RPMI7951 (cell line): ENCODE measurements at places on chromosomes 2 and 18. TPM values are rescaled to one million over a fixed set of nuclear protein-coding genes. Genes with fewer than 3 reads are reported as not detected.

GRCh38 chr18:269480-270095 is 1.7 kb upstream of the THOC1 start:
- DNase-seq = no peak

- DNase-seq = no peak
Measured at GRCh38 chr2:179224361-179224760, 40.3 kb downstream of the SESTD1 start.

DNA sequence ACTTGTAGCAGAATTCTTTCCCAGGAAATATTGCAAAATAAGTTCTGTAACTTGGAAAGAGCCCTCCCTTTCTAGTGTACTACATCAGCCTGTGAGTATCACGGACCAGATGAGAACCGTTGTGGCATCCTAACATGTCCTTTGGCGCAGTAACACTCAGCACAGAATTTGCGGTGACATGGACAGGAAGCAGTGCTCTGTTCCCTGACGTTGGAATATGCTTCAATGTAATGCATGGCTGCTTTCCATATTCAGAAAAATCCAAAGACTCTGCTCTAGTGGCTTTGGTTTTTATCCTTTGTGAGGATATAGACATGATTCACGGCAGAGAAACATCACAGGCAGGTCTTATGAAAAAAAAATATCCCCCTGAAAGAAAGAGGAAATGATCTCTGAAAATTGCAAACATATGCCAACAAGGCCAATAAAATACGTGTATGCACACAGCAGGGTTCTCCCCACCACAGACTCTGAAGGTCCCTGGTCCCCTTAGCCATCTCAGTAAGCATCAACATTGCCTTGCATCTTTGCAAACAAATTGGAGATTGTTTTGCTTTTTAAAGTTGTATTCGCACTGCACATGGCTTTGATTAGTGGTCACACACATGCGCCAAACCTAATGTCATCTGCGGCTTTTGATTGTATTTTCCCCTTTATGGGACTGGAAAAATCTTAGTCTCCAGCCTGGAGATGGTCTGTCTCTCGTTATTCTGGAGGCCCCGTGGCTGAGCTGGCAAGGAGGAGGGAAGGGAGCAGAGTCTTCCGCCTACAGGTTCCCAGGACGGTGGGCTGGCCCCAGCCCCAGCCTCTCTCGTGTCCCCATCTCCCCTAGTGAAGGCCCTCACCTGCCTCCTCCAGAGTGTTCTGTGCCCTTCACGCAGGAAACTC is 122.9 kb downstream of the COPS8 start:
- DNase-seq = peak; percentile 85

GRCh38 chr2:56077359-56077915 is 106.4 kb upstream of the CCDC85A start:
- DNase-seq = no peak

- DNase-seq = peak; percentile 74
Measured at GRCh38 chr2:237254369-237254861, 159.5 kb downstream of the COL6A3 start.

DNA sequence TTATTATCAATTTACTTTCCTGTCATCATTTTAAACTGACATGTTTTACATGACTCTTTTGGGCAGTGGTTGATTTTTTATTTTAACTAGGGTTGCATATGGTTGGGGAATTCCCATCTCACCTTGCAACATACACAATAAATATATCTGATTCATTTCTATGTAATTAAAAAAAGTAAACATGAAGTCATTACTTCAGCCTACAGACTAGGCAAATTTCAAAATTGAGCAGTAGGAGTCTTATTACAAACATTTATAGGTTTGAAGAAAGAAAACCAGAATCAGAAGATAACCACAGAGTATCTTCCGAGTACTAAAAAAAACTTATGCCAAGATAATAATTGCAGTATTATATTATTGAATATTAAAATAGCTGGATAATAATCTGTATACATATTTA is 377.0 kb upstream of the VRK2 start:
- no peak for DNase-seq

- peak; percentile 40 for DNase-seq
Measured at GRCh38 chr2:46737577-46737976, 178.0 kb downstream of the MCFD2 start.

Gene AQP12B
- not detected in 2 replicates for total RNA-seq

GRCh38 chr2:3320910-3321605 is 56.6 kb downstream of the EIPR1 start:
- no peak for DNase-seq

- DNase-seq = no peak
Measured at GRCh38 chr18:13246121-13246520, 27.6 kb downstream of the LDLRAD4 start.

Gene ATP8B1
- total RNA-seq = 12.5 TPM in 2 replicates

DNA sequence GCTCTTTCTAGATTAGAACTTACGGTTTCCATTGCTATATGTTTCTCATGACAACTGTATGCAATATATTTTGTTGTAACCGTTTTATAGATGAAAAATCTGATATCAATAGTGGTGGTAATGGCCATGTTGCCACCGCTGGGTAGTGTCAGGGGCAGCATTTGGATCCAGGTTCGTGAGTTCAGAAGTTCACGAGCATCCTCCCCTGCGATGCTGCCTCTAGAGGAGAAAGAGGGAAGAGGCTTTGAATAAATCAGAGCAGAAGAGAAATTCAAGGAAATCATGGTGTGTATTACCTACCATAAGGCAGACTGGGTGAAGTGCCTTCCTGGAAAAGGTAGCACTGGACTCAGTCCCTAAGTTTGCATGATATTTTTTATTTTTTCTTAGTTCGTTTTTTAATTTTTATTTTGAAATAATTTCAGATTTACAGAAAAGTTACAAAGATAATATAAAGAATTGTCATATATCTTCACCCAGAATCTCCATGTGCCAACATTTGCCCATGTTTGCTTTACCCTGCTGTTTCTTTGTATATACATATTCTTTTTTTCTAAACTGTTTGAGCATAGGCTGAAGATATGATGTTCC is 3.3 kb upstream of the ZBTB7C start:
- DNase-seq = peak; percentile 28

Gene DCAF17
- total RNA-seq = 16.1 and 16.6 TPM in 2 replicates

Gene SMC6
- total RNA-seq = 23.9 and 28.5 TPM in 2 replicates

Gene MOGAT1
- 0.24 and 0.29 TPM in 2 replicates for total RNA-seq

Gene CDH20
- not detected in 2 replicates for total RNA-seq

DNA sequence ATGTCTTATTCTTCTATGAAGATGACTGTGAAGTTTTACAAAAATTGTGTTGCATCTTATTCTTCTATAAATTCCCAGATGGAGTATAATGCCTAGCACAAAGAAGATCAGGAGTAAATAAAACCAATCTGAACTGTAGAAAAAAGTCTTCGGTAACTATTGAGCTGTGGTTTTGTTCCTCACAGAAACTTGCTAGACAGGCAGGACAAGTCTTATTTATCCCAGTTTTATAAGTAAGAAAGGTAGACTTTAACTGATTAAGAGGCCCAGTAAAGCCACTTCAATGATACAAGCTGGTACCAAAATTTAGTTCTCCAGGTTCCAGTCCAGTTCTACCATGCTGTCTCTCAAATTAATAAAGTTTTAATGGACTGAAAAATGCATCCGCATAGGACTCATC is 526.7 kb upstream of the SETBP1 start:
- no peak for DNase-seq

GRCh38 chr2:19653509-19653908 is 248.3 kb downstream of the TTC32 start:
- no peak for DNase-seq

GRCh38 chr2:76268484-76268883 is 557.8 kb upstream of the GCFC2 start:
- no peak for DNase-seq

GRCh38 chr2:64423303-64423702 is 30.7 kb upstream of the LGALSL start:
- no peak for DNase-seq

- DNase-seq = peak; percentile 92
Measured at GRCh38 chr2:132632000-132632649, 37.9 kb downstream of the LYPD1 start.

- no peak for DNase-seq
Measured at GRCh38 chr2:70160545-70160944, 30.3 kb downstream of the C2orf42 start.

DNA sequence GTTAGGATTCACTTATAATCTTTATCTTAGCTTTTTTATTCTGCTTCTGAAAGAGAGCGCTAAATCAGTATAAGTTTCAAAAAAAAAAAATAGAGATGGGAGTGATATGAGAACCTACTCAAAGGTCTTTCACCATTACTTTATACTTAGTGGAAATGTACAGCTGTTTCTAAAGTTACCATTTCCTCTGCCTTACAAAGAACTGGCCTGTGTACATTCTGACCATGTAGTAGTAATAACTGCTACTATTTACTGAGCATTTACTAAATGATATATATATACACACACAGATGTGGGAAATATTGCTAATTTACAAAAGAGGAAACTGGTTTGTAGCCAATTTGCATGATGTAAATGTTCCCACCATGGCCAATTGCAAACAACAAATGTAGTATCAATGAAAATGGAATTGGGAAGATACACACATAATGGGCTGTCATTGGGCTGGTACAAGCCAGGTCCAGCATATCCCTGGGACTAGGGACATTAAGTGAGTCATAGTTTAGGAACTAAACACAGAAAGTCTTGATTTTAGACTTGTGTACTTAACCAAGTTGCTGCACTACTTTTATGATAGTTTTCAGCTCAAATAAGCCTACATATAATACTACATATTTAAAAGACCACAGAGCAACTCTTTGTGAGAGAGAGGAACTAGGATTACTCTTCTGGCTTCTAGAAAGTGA is 67.1 kb downstream of the DYNC1I2 start:
- DNase-seq = no peak

DNA sequence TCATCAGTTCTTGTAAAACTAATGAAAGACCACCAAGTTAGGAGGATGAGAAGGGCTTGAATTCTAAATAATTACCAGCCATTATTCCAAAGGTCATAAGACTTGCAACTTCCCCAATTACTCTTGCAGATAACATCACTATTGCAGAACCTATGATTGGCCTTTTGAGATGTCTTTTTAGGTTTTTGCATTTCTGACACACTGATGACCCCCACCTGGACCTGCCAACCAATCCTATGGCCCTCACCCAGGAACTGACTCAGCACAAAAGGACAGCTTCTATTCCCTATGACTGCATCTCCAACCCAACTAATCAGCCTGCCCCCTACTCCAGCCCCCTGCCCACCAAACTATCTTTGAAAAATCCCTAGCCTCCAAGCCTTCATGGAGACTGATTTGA is 111.5 kb upstream of the COPS8 start:
- no peak for DNase-seq
